Stimulated activated CD4-positive, alpha-beta T cell treated with anti-CD3 and anti-CD28 coated beads, Interleukin-4, amount 100 ng/mL, for 4 hours (primary cell): ENCODE measurements at places on chromosomes 4 and X.
A peak's percentile ranks its signal among the peaks of the same experiment; 100 is the strongest.

- DNase-seq, result no peak
Measured at GRCh38 chr4:17623451-17624001, 9.1 kb downstream of the MED28 start.

- no peak for DNase-seq
Measured at GRCh38 chr4:172758586-172759340, 409.8 kb upstream of the GALNT7 start.

DNA sequence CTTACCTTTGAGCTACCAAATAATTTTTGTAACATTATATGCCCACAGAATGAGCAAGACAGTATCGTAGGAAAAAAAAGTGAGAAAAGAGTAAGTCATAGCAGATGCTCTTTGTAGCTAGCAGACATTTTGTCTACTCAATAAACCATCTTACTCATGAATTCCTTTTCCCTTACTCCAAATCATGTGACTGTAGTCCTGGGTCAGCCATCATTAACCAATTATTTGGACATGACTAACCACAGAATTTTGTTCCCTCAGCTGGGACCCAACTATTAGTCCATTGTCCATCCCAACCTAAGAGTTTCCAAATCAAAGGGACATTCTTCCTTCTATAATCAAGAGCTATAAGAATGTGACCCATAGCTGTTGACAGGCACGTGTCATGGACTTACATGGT is 11.4 kb downstream of the UBE2D3 start:
- DNase-seq, result no peak

GRCh38 chr4:153156263-153156662 is 48.0 kb upstream of the TRIM2 start:
- peak; percentile 34 for DNase-seq

GRCh38 chr4:5033281-5033841 is 14.1 kb upstream of the CYTL1 start:
- no peak for DNase-seq

GRCh38 chrX:139930401-139930800 is 2.5 kb downstream of the ATP11C start:
- DNase-seq, result no peak

- no peak for DNase-seq
Measured at GRCh38 chr4:54368281-54369265, 139.5 kb downstream of the PDGFRA start.

DNA sequence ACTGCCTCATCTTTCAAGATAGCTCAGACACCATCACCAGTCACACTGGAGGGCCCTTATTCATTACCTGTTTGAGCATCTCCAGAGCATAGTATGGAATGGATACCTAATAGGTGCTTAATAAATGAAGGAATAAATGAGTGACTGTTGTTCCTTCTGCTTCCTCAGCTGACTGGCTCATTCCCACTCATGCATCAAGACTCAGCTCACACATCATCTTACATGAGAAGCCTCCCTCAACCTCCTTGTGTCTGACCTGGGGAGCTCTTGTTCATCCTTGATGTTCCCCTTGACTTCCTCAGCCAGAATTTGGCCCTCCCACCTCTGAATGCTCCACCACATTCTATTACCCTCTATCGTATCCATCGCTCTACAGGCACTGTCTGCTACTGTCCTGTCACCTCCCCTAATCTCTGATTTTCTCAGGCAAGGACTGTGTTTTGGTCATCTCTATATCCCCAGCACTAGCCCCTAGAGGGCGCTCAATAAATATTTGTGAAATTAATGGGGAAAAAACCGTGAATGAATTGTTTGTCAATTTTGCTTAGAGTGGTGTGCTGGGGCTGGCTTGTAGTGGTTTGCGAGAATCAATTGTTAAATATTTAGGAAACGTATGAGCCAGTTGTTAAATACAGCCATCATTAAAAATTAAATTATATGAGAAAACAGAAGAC is 88.3 kb downstream of the NHSL2 start:
- peak; percentile 3 for DNase-seq

GRCh38 chr4:158208963-158209640 is 1.2 kb upstream of the TMEM144 start:
- DNase-seq, result no peak

GRCh38 chr4:28921886-28922285 is 1798.3 kb upstream of the PCDH7 start:
- DNase-seq, result no peak

DNA sequence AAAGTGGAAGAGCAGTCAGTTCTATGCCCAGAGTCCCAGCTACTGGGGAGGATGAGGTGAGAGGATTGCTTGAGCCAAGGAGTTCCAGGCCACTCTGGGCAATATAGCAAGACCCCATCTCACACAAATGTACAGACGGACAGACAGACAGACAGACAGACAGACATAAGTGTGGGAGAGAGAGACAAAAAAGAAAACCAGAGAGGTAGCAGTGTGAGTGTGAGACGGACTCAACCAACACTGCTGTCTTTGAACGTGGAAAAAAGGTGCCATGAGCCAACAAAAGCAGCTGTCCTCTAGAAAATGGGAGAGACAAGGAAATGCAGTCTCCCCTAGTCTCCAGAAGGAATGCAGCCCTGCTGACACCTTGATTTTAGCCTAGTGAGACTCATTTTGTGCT is 18.2 kb upstream of the RPL34 start:
- DNase-seq, result no peak

GRCh38 chr4:83503974-83504373 is 19.1 kb upstream of the ABRAXAS1 start:
- DNase-seq, result no peak

- DNase-seq, result no peak
Measured at GRCh38 chr4:38920186-38920585, 52.6 kb downstream of the FAM114A1 start.

GRCh38 chr4:102036016-102036415 is 245.5 kb downstream of the BANK1 start:
- no peak for DNase-seq

GRCh38 chr4:150525321-150525868 is 56.6 kb upstream of the MAB21L2 start:
- no peak for DNase-seq

- no peak for DNase-seq
Measured at GRCh38 chr4:147724468-147725201, 7.3 kb upstream of the ARHGAP10 start.

GRCh38 chr4:19774690-19775256 is 476.9 kb upstream of the SLIT2 start:
- no peak for DNase-seq

DNA sequence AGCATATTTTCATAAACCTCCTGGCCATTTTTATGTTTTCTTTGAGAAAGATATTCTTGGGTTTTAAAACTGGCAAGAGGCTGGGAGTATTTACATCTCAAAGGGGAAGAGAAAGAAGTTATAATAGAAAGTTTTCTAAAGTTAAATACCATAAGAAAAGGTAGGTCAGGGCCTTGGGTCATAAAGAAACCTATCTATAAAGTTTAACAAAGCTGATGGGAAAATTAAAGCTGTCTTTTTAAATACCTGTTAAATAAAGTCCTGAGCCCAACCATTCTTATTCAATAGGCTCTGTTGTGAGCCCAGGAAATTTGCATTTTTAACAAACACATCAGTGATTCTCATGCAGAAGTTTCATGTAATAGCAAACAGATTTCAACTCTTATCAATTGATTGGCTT is 451.8 kb upstream of the INTU start:
- no peak for DNase-seq

DNA sequence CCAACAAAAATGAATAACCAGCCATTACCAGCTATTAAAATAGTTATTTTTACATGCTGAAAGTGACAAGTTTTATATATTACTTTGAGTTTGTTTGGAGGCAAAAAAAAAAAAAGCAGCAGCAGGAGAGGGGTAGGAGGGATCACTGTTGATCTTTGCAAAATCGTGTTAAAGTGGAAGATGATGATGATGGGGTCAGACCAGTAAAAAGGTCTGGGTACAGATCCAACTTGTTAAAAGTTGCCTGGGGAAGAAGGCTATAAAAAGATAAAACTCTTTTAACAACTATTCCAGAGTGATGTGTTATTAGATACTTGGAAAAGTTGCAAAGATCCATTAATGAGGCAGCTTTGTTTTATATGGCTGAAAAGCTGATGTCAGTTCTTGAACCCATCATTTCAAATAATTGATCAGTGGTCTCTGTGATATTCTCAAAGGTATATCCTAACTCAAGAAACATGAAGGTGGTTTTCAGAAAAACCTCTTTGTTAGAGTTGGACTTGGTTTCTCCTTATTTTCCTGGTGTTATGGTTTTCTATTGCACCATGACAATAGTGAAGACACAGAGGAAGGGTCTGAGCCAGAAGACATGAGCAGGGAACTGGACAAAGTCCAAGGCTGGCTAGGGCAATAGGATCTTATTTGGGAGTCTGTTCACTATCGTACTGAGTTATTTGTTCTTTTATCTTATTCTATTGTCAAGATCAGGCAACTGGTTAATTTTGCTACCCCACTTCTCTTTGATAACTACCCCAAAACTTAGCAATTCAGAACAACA is 44.8 kb downstream of the EDNRA start:
- no peak for DNase-seq

DNA sequence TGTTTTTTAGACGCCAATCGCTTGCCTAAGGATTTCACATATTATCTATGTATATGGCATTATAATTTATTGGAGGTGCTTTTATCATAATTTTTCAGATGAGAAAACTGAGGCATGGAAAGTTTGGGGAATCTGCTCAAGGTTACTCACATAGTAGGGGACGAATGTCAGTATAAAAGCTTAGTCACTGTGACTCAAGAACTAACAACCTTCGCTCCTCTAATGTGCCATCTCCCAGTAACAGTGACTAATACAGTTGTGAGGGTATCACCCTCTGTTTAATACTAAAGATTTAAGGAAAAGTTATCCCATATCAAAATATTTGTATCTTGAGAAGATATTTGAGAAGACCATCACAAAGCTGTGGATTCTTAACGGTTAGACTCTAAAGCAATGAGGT is 353.1 kb upstream of the SPOCK3 start:
- DNase-seq, result no peak

DNA sequence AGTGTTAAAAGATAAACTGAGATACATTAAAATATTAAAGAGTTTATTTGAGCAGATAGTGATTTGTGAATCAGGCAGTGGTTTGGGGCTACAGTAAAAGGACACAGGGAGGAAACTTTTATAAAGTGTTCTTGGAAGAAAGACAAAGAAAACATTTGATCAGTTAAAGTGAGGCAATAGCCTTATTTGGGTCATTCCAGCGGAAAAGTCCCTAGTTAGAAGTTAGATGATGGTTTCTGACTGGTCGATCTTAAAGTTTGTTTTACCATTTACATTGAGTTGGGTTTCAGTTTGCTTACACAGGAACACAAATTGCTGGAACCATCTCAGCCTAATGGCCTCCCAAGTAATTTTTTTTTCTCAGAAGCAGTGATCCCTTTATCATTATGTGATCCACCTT is 69.7 kb downstream of the PPP1R2C start:
- no peak for DNase-seq

- DNase-seq, result no peak
Measured at GRCh38 chr4:5592272-5592671, 116.1 kb downstream of the EVC2 start.

- DNase-seq, result no peak
Measured at GRCh38 chr4:83283181-83283580, 1.4 kb downstream of the COQ2 start.

DNA sequence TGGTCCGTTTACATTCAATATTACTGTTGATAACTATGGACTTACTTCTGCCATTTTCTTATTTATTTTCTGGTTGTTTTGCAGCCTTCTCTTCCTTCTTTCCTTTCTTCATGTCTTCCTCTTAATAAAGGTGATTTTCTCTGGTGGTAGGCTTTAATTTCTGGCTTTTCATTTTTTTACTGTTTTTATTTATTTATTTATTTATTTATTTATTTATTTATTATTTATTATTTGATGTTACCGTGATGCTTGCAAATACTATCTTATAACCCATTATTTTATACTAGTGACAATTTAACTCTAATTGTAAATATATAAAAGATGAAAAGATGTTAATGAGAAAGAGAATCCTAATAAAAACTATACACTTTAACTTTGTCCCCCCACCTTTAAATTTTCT is 112.8 kb downstream of the SPIN3 start:
- DNase-seq, result no peak

DNA sequence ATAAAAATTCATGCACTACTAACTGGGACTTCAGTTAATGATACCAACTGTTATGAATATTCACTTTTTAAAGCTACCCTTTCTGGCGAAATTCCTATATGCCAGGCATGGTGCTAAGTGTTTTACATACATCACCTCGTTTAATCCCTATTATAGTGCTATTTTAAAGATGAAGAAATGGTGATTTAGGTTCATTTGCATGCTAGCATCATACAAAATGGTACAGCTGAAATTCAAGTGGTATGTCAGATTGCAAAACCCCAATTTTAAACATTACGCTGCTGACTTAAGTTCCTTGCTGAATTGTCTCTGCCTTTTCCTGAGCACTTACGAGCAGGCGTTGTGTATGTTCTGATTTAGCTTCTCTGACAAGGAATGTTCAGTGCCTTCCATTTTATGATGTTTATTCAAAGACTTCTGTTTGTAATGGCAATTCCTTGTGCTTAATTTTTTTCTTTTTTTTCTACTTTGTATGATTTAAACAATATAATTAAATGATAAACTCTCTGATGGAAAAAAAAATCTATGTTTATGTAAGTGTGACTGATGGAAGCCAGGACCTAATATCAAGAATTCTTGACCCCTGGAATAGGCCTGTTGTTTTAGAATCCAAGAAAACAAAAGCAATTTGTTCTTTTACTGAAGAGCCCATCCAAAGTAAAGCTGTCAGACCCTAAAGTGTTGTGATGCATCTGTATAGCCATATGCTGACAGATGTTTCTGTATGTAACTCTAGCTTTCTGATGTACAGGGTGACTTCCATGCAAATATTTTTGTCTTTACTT is 148.1 kb downstream of the PCDH7 start:
- DNase-seq, result no peak

DNA sequence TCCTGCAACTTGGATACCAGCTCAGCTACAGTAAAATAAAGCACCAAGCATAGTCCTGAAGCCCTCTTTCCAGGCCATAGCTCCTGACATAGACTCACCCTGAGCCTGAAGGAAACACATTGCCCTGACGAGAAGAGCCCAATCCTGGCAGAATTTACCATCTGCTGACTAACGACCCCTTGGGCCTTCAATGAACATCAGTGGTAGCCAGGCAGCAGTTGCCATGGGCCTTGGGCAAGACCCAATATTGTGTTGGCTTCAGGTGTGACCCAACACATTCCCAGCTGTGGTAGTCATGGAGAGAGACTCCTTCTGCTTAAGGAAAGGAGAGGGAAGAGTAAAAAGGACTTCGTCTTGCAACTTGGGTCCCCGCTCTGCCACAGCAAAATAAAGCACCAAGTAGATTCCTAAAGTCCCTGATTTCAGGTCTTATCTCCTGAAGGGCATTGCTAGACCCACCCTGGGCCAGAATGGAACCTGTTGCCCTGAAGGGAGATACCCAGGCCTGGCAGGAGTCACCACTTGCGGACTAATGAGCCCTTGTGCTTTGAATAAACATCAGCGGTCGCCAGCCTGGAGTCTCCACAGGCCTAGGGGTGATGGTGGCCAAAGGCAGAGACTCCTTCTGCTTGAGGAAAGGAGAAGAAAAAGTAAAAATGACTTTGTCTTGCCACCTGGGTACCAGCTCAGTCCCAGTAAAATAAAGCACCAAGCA is 902.6 kb downstream of the C4orf33 start:
- no peak for DNase-seq

- DNase-seq, result no peak
Measured at GRCh38 chr4:169398316-169398715, 127.6 kb upstream of the SH3RF1 start.
